ENCODE measurements at places on chromosomes 13 and 19. TPM values are rescaled to one million over a fixed set of nuclear protein-coding genes. Genes with fewer than 3 reads are reported as not detected.
A peak's percentile ranks its signal among the peaks of the same experiment; 100 is the strongest.

CNFN gene
- 106 TPM for total RNA-seq

GRCh38 chr13:21435687-21436151 lies 23.4 kb downstream of the ZDHHC20 start:
- no peaks in the 10 kb centered on the region for H3K27me3 ChIP-seq
- peaks cover 14% of the 10 kb centered on the region for H3K4me1 ChIP-seq
- H3K4me3 ChIP-seq = no peak overlapping the region
- no peak for DNase-seq
- H3K27ac ChIP-seq = peak overlapping the region; percentile 11

DNA sequence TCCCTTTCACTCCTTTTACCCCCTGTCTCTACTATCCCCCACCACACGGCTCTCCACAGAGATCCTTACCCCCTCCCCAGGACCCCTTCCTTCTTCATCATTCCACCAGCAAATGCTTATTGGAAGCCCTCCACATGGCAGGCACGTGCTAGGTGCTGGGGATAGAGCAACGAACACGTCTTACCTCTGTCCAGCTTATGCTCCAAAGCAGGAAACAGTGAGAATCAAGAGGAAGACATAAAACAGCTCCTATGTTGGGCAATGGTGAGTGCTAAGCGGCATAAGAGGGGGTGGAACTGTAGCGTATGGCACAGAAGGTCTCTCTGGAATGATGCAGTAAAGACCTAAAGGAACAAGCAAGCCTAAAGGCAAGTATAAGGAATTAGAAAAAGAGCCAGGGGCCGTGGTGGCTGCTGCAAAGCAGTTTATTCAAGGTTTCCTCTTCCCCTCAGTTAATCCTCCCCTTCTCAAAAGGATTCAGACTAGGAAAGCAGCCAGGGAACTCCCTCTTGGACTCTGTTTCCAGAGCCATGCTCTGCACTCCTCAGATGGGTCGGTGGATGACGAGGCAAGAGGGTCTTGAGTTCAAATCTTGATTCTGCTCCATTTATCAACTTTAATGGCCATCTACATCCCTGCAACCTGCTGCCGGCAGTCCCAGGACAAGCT lies 289.4 kb downstream of the FOXO1 start:
- DNase-seq = peak; percentile 77
- H3K27me3 ChIP-seq = no peaks in the 10 kb centered on the region
- H3K4me3 ChIP-seq = no peak overlapping the region
- no peaks in the 10 kb centered on the region for H3K36me3 ChIP-seq
- H3K27ac ChIP-seq = no peak overlapping the region

HSD17B14 gene
- 19.2 TPM for total RNA-seq

DNA sequence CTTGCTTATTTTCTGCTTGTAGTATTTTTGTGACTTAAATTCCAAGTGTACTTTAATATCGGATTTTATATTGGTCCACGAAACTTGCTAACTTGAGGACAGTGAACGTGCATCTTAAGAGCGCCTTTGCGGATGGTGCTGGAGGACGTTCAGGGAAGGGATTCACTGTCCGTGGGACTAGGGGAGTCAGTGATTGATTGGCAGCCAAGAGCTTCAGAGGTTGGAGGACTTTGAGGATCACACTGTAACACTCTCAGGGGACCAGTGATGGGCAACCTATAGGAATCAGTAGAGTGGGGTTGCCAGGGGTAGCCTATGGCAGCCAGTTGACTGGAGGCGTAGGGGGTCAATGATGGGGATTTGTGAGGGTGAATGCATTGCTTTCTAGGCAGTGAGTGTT lies 516 bp downstream of the ZNF175 start:
- H3K27ac ChIP-seq = peak overlapping the region; percentile 57
- no peak for DNase-seq
- peaks cover 24% of the 10 kb centered on the region for H3K4me1 ChIP-seq
- peaks cover 14% of the 10 kb centered on the region for H3K36me3 ChIP-seq
- H3K27me3 ChIP-seq = no peaks in the 10 kb centered on the region

SYNE4 gene
- total RNA-seq = 2.0 TPM

TMEM255B gene
- 6.4 TPM for total RNA-seq

DNA sequence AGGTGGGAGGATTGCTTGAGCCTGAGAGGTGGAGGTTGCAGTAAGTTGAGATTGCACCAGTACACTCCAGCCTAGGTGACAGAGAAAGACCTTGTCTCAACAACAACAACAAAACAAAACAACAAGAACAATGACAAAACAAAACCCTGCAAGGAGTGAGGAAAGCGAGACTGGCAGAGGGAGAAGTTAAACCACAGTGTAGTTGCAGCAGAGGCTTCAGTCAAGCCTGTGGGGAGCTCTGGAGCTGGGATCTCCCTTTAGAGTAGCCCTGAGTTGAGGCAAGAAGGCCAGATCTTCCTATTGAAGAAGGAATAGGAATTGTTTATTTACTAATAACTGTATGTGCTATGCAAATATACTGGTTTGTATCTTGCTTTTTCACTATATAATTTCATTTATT lies 25.3 kb upstream of the RNASEH2B start:
- no peaks in the 10 kb centered on the region for H3K27me3 ChIP-seq
- no peaks in the 10 kb centered on the region for H3K4me1 ChIP-seq
- H3K36me3 ChIP-seq = no peaks in the 10 kb centered on the region
- no peak overlapping the region for H3K27ac ChIP-seq

GRCh38 chr13:74662905-74663304 lies 528.7 kb upstream of the KLF12 start:
- H3K27ac ChIP-seq = no peak overlapping the region
- DNase-seq = no peak
- no peaks in the 10 kb centered on the region for H3K4me1 ChIP-seq
- H3K4me3 ChIP-seq = no peak overlapping the region

RFPL4AL1 gene
- not detected for total RNA-seq

All from vagina (tissue), 2 donors.